ENCODE measurements at places on chromosomes 16 and 17. TPM values are rescaled to one million over a fixed set of nuclear protein-coding genes. Genes with fewer than 3 reads are reported as not detected.

The TEKT5 gene
- not detected for total RNA-seq

- no peak overlapping the region for H3K27ac ChIP-seq
- H3K27me3 ChIP-seq: no peaks in the 10 kb centered on the region
- H3K4me3 ChIP-seq: peak overlapping the region; percentile 64
- H3K36me3 ChIP-seq: peaks cover 64% of the 10 kb centered on the region
- H3K4me1 ChIP-seq: peaks cover 26% of the 10 kb centered on the region
Observed at GRCh38 chr16:30417529-30418349, 10.3 kb downstream of the ZNF771 start.

GRCh38 chr17:29283496-29283895, 10.5 kb downstream of the NUFIP2 start:
- no peak for DNase-seq
- peaks cover 87% of the 10 kb centered on the region for H3K36me3 ChIP-seq
- peak overlapping the region; percentile 8 for H3K27ac ChIP-seq
- no peaks in the 10 kb centered on the region for H3K27me3 ChIP-seq
- H3K4me1 ChIP-seq: peaks cover 30% of the 10 kb centered on the region

The GP1BA gene
- not detected for total RNA-seq

All from Calu3 (cell line).